Effector memory CD8-positive, alpha-beta T cell (primary cell): ENCODE measurements at places on chromosomes 12 and 14.

DNA sequence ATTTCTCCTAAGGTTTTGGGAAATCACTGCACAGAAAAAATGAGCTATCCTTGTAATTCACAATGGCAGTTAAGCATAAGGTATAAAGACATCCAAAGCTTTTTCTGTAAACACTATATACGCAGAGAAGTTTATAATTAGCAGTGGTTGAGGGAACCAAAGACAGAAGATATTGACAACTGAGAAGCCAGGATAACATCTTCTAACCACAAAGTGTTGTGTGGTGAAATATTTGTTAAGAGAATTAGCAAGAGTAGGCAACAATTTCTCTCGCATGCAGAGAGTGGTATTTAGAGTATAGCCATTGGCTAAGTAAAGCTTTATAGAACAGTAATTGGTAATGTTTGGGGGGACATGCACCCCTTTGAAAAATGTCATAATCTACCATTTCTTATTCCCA is 123.7 kb upstream of the USP15 start:
- DNase-seq = no peak
- H3K27ac ChIP-seq = no peak overlapping the region
- no peaks in the 10 kb centered on the region for H3K36me3 ChIP-seq
- no peaks in the 10 kb centered on the region for H3K4me1 ChIP-seq
- peaks cover 6% of the 10 kb centered on the region for H3K27me3 ChIP-seq

GRCh38 chr14:24329736-24330135 is 5.1 kb downstream of the ADCY4 start:
- H3K27ac ChIP-seq = peak overlapping the region; percentile 90
- peak; percentile 84 for DNase-seq

DNA sequence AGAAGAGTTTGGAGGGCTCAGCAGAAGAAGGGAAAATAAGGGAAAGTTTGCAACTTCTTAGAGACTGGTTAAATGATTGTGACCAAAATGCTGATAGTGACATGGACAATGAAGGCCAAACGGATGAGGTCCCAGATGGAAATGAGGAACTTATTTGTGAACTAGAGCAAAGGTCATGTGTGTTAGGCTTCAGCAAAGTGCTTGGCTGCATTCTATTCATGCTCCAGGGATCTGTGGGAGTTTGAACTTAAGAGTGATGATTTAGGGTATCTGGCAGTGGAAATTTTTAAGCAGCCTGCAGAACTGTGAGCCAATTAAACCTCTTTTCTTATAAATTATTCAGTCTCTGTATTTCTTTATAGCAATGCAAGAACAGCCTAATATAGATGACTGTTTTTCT is 88.9 kb upstream of the ARHGAP5 start:
- no peaks in the 10 kb centered on the region for H3K4me1 ChIP-seq
- peaks cover 59% of the 10 kb centered on the region for H3K27me3 ChIP-seq
- H3K4me3 ChIP-seq = no peak overlapping the region
- H3K36me3 ChIP-seq = no peaks in the 10 kb centered on the region
- DNase-seq = no peak

DNA sequence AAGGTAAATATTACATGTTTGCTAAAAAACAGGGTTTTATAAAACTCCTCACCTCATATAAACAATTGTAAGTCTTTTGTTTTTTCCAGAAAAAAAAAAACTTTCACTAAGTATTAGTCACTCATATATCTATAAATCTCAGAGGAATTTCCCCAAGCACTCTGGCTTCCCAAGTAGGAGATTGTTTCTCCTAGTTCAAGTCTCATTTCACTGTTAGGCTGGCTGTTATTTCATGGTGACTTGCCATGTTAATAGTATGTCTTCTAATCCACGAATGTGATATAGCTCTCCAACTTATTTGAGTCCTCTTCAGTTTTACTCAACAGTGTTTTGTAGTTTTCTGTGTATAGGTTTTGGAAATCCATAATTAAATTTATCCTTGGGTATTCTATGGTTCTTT is 61.6 kb downstream of the CAPZA3 start:
- H3K4me1 ChIP-seq = no peaks in the 10 kb centered on the region
- no peak overlapping the region for H3K4me3 ChIP-seq
- H3K27me3 ChIP-seq = no peaks in the 10 kb centered on the region
- no peak for DNase-seq

GRCh38 chr14:49497725-49498348 is 88.3 kb downstream of the RPS29 start:
- peaks cover 4% of the 10 kb centered on the region for H3K4me1 ChIP-seq
- H3K4me3 ChIP-seq = no peak overlapping the region
- H3K27me3 ChIP-seq = peaks cover 58% of the 10 kb centered on the region
- DNase-seq = peak; percentile 10

DNA sequence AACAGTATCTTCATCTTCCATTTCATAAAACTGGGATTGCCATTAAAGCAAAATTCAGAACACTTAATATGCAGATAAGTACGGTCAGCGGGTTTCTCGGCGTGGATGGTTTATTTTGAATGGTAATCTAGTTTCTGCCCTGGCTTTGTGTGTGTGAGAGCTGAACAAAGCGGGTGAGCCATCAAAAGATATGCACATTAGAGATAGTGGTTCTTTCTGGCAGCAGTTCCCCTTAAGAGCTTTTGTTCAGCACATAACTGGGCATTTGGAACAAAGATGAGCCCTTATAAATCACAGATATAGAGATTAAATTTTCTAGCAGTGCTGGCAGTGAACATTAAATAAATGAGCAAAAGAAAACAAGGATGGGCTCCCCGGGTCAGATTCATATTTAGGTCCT is 207.5 kb downstream of the CALM1 start:
- no peak for DNase-seq
- no peak overlapping the region for H3K4me3 ChIP-seq
- no peaks in the 10 kb centered on the region for H3K36me3 ChIP-seq
- H3K27ac ChIP-seq = no peak overlapping the region

DNA sequence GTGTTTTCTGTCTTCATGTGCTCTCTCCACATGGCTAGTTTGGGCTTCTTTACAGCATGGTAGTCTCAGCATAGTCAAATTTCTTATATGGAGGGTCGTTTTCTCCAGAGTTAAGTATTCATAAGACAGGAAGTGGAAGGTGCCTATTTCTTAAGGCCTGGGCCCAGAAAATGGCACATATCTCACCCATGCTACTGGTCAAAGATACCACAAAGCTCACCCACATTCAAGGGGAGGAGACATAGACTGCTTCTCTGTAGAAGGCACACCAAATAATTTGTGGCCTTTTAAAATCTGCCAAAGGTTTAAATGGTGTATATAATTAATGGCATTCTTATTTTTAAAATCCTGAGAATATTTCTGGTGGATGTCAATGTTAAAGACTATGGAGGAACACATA is 44.8 kb downstream of the CCDC91 start:
- no peak for DNase-seq
- H3K36me3 ChIP-seq = no peaks in the 10 kb centered on the region
- no peak overlapping the region for H3K27ac ChIP-seq
- peaks cover 8% of the 10 kb centered on the region for H3K4me1 ChIP-seq

DNA sequence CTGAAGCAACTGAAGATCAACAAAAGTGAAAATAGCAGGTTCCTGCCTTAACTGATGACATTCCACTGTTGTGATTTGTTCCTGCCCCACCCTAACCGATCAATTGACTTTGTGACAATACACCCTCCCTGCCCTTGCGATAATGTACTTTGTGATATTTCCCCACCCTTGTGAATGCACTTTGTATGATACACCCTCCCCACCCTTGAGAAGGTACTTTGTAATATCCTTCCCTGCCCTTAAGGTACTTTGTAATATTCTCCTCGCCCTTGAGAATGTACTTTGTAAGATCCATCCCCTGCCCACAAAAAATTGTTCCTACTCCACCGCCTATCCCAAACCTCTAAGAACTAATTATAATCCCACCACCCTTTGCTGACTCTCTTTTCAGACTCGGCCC is 41.4 kb downstream of the BCAT1 start:
- H3K4me1 ChIP-seq = peaks cover 4% of the 10 kb centered on the region
- H3K4me3 ChIP-seq = no peak overlapping the region
- H3K27me3 ChIP-seq = no peaks in the 10 kb centered on the region
- no peak overlapping the region for H3K27ac ChIP-seq
- no peaks in the 10 kb centered on the region for H3K36me3 ChIP-seq
